RKO (cell line): ENCODE measurements at places on chromosomes 5 and 9.

DNA sequence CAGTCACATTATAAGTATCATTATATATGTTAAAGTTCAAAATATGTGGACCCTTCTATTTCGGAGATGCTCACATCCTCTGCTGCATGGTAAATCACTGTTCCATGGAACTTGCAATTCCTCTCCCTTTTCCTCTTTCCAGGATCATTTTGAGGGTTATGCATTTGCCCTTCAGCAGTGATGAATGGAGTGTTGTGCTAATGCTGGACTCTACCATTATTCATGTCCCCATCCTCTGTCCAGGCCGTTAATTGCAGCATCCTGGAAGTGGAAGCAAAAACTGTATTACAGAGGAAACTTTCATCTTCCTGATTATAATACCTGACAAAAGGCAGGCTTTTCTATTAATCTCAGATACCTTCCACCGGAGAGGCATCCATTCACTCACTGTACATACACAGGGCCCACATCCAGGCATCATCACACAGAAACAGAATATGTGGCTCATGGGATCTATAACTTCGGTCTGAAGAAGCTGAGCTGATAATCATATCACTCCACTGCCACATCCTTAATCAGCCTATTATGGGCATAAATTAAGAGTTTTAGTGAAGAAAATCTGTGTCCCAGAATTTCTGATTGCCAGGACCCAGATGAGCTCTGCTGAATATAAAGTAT lies 65.0 kb upstream of the ACO1 start:
- no peak for DNase-seq

DNA sequence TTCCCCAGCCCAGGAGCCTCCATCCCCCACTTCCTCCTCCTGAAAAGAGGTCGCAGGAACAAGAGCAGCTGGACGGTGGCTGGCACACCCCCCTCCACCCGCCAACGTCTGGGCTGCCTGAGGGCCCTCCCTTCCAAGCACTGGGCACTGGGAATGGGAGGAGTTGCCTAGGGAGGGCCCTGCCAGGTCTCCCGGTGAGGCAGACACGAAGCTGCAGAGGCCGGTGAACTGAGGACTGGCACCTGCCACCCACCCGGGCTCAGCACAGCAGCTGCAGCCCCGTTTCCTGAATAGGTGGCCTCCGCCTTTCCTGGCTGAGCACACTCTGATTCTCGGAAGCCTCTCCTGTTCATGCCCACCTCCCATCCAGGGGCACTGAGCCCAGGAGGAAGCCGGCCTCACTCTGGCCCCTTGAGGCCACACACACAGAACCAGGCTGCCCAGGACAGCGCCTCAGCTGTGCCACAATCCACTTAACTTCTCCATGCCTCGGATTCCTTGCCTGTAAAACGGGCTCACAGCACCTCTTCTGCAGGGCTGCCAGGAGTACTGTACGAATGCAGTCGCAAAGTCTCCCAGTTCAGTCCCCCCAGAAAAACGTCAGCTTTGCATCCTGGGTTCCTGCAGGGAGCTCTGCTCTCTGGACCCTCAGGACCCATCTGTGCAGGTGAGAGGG lies 1.3 kb downstream of the NPDC1 start:
- DNase-seq, result peak; percentile 60

DNA sequence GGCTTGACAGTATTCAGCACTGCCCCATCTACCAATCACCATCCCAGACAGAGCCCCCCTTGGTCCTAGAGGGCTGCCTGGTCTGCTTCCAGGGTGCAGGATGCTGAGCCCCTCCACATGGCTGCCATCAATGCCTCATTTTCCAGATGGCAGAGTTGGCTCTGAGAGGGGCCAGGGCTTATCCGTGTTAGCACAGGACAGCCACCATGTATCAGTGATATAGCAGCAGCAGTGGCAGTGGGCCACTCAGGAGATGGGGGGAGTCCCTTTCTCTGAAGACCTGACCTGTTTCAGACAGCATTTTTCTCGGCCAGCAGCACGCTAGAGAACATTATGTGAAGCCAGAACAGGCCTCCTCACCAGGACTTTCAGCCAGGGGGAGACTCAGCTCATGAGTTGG lies 1.6 kb upstream of the SMIM32 start:
- no peak for DNase-seq

- DNase-seq, result no peak
Measured at GRCh38 chr5:121987052-121987684, 25.4 kb downstream of the SRFBP1 start.

DNA sequence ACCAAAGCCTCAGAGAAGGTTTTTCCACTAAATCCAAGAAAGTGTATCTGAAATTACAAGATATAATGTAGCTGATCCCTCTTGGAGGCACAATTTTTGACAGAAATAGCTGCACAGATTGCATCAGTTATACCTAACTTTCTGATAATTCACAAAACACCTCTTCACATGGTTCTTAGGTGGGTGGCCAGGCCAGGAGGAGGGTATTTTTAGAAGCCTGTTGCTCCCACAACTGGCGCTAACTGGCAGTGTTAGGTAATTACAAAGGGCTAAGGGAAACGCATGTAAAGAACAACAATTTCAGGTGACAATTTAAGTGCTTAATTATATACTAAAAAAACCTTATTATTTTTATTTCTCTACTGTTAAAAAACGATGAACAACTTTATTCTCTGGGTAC lies 247.9 kb downstream of the BNC2 start:
- DNase-seq, result no peak

GRCh38 chr9:99722877-99723276 lies 98.8 kb upstream of the NR4A3 start:
- DNase-seq, result no peak

- peak; percentile 8 for DNase-seq
Measured at GRCh38 chr5:9920697-9921096, 290.5 kb upstream of the TAS2R1 start.

- DNase-seq, result no peak
Measured at GRCh38 chr5:145833631-145834200, 1.4 kb downstream of the PRELID2 start.
